Vagina (tissue), 2 donors: ENCODE measurements at places on chromosomes 2 and 18.
A peak's percentile ranks its signal among the peaks of the same experiment; 100 is the strongest.

DNA sequence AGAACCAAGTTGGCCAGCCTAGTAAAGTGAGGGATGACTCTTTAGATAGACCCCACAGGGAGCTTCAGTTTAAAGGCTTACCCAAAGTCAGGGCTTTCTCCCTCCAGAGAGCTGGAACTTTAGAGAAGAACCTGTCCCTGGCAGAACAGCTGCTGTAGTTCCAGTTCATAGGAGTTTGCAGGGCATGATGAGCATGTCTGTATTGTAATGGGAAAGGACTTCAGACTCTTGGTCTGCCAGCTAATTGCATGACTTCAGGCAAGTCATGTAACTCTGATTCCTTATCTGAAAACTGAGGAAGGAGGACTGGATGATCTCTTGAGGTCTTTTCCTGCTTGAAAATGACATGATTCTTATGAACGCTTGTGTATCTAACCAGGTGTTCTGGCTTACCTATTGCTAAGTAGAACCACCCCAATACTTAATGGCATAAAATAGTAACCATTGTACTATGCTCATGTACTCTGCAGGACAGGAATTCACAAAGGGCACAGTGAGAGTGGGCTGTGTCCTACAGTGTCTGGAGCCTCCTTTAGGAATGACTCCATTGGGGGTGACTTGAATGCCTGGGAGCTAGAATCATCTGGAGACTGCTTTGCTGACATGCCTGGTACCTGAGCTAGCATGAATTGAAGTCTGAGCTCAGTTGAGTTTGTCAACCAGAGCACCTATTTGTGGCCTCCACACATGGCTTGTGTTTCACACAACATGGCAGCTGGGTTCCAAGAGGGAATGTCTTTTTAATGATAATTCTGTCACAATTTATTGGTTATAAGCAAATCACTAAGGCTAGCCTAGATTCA lies 18.9 kb downstream of the SP5 start:
- no peak for DNase-seq

DNA sequence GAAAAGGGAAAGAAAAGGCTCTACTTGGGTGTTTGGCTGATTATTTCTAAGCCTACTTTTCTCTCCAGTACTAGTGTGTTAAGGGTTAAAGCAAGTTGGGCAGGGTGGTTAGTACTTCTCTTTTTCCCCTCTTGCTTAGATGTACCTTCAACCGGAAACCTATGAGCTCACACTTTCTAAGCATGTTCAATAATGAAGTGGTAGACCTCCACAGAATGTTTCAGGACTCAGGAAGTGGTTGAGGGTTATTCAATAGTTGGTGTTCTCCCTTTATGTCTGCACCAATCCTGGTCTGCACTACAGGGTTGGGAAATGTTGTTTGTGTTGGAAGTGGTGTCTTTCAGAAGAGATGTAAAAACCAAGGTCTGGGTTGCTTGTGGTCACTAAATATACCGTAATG lies 137.1 kb downstream of the ZEB2 start:
- no peak for DNase-seq

DNA sequence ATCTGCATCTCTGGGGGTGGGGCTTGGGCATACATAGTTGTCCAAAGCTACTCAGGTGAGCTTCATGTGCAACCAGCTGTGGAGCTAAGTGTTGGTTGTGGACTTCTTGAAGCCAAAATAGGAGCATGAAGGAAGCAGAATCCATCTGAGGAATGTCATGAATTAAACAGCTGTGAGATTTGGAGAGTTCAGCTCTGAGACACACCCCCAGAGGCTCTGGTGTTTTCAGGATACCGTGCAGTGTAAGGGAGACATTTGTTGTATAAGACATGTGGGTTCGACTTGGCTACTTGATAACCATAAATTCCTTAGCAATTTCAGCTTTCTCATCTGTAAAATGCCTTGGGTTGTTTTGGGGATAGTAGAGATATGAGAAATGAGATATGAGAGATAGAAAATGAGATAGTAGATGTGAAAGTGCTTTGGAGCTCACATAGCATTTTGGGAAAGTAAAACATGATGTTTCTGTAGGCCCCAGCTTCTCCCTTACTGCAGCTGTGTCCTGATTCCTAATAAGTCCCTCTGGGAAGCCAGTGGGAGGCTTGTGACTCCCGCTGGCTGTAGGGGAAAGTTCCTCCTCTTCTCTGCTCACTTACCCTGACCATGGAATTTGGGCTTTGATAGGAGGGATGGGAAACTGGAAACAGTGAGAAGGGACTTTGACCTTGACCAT lies 50.0 kb downstream of the DPYSL5 start:
- DNase-seq = peak; percentile 25

DNA sequence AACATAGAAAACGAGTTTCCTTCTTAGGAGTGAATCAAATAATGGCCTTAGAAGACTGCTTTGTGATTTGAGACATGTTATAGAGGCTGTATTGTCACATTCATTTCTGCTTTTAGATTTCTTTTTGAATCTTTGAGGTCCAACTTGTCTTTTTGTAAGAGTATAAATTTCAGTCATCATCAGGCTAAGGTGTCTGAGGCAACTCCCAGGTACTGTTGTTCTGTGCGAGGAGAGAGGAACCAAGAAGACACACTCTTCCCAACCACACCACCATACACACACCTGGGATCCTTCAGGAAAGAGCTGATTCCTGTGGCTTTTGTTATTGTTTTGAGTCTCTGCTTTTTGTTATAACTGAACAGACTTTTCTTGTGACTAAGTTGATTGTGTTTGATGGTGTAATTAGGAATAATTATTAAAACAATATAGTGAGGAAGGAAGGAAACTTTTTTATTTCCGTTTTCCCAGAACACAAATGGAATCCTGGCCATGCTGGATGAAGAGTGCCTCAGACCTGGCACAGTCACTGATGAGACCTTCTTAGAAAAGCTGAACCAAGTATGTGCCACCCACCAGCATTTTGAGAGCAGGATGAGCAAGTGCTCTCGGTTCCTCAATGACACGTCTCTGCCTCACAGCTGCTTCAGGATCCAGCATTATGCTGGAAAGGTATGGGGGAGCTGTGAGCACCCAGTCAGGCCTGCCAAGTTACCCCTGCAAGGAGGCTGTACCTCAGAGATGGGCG lies 140.4 kb downstream of the MYO1B start:
- no peak for DNase-seq

GRCh38 chr2:152924722-152925121 lies 206.3 kb downstream of the ARL6IP6 start:
- no peak for DNase-seq
